ENCODE measurements at places on chromosomes 2 and 18.

- DNase-seq: no peak
Observed at GRCh38 chr2:218963601-218964000, 4.1 kb downstream of the CDK5R2 start.

- no peak for DNase-seq
Observed at GRCh38 chr2:132615329-132616085, 54.5 kb downstream of the LYPD1 start.

- no peak for DNase-seq
Observed at GRCh38 chr2:102615620-102616436, 3.5 kb upstream of the SLC9A2 start.

- DNase-seq: no peak
Observed at GRCh38 chr2:158269143-158269542, 167.5 kb downstream of the UPP2 start.

- DNase-seq: no peak
Observed at GRCh38 chr18:11392292-11392691, 217.1 kb upstream of the SLC35G4 start.

GRCh38 chr2:172697296-172697695 is 38.3 kb upstream of the RAPGEF4 start:
- DNase-seq: no peak

DNA sequence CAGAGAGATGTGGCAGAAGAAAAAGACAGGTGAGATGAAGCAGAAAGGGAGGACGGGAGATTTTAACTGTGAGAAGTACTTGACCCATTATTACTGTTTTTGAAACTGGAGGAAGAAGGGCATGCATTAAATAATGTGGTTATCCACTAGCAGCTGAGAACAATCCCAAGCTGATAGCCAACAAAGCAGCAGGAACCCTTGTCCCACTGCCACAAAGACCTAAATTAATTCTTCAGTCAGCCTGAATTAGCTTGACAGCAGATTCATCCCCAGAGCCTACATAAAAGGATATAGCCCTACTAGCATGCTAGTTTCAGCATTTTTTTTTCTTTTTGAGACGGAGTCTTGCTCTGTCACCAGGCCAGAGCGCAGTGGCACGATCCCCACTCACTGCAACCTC is 19.5 kb upstream of the REG3A start:
- DNase-seq: no peak

DNA sequence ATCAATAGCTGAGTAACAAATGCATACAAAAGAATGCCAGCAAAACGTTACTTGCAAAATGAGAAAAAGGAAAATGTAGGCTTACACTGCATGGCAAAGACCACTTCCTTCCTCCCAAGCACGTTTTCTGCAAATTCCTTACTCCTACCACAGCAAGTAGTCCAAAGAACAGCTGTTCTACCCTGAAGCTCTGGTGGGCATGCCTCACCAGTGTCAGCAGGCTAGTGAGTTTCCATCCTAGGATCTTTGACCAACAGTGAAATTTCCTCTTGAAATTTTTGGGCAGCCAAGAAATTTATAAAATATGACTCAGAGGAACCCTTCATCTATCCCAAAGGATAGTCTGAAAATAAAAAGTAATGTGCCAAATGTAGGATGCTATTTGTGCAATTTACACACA is 123.9 kb downstream of the ZNF532 start:
- DNase-seq: no peak

DNA sequence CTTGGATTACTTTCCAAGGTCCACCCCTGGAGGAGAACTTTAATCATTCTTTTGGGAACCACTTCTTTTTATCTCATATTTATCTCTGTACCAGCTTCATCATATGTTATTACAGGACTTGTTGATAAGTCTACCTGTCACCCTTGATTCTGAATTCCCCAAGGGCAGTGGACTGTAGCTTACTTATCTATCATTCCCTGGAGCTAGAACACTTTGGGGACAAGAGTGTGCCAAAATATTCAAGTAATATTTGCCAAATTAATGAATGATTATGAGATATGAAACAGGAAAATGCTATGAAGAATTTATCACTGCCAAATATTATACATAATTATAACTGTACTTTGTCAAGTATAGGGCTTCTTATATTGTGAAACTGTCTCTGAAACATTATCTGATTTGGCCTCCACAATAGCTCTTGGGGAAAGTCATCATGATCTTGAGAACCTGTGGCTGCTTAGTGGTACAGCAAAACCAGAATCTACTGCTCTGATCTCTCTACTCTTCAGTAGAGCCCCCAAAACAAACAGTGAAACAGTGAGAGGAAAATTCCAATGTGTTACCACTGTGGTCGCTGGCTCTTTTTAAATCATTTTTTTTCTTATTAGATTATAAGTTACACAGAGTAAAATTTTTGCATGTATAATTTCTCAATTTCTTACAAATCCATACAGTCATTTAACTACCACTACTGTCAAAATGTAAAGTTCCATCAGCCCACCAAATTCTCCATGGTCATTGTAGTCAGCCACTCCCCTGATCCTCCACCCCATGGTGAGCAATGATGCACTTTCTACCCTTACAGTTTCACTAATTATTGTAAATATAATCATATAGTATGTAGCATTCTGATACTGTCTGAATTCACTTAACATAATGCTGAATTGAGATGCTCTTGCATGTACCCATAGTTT is 197.5 kb downstream of the PIEZO2 start:
- DNase-seq: no peak

DNA sequence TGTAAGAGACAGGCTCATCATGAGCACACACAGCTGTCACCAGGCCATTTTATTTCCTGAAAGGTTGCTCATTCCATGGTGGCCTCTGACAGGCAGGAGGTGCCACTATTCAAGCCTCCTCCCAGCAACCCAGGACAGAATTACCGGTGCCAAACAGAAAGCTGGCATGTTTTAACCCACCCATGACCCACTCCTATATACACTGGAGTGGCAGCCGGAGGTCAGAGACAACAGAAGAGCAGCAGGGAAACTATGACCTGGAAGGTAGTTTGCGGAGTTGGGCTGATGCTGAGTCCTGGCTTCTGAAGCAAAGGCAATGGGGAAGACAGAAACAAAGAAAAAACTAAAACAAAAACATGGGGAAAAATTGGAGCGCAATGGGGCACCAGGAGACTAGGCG is 2.3 kb downstream of the RFTN2 start:
- DNase-seq: no peak

- DNase-seq: no peak
Observed at GRCh38 chr2:126187668-126188067, 468.3 kb upstream of the GYPC start.

GRCh38 chr2:182870227-182870626 is 3.8 kb upstream of the FRZB start:
- no peak for DNase-seq

GRCh38 chr2:200476836-200477235 is 33.0 kb downstream of the KCTD18 start:
- DNase-seq: no peak

DNA sequence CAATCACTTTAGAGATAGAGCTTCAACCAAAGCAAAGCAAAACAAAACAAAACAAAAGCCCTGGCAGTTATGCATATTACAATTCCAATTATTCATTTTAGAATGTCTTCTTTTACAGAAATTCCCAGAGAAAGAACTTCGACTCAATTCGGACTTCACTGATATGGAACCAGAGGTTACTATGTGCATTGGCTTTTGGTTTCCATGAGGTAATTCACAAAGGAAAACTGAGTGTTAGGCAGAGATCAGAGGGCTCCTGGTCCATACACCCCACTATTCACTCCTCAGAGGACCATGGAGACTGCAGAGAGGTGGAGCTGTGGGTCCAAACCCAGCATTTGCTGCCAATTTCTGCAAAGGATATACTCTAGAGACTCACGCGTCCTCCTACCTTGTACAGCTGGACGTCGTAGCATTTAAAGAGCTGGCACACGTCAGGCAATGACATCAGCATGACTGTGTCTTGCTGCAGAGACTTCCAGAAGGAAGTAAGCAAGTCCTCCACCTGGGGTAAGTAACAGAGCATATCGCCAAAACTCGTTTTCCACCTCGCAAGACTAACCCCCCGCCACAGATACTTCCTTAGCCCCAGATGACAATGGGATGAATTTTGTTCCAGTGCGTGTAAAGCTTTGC is 31.3 kb upstream of the CREG2 start:
- DNase-seq: no peak

- DNase-seq: no peak
Observed at GRCh38 chr2:150549381-150549780, 61.9 kb upstream of the RND3 start.

GRCh38 chr2:160399880-160400279 is 93.7 kb downstream of the RBMS1 start:
- no peak for DNase-seq

DNA sequence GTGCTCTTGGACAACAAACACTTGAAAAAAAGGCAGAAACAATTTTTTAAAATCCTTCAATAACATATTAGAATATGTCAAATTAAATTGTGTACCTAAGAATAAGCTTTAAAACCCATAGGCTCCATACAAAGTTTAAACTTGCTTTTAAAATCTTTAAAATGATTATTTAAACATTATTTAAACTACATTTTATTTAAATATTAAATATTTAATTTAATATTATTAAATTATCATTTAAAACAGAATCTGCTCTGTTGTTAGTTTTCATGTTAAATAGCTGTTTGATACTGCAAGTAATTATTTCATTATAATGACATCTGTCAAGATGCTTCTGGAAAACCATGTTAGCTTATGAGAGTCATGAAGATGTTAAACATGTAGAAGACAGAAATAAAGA is 75.6 kb downstream of the MAP4K3 start:
- no peak for DNase-seq

DNA sequence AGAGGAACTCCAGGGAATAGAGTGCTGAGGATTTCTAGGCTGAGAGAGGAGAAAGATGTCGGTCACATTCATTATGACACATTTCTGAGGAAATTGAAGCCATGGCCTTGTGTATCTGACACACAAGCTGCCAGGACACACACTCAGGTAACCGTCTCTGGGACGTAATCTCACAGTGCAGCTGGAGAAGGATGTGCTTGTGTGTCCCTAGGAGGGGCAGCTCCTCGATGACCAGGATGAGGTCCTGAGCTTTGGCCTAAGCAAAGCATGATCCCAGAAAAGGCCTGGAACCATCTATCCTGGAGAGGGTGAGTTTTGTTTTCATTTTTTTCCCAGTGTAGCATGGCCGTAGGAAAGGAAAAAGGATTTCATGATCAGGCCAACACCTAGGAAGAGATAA is 102.2 kb downstream of the CAPN13 start:
- DNase-seq: no peak

DNA sequence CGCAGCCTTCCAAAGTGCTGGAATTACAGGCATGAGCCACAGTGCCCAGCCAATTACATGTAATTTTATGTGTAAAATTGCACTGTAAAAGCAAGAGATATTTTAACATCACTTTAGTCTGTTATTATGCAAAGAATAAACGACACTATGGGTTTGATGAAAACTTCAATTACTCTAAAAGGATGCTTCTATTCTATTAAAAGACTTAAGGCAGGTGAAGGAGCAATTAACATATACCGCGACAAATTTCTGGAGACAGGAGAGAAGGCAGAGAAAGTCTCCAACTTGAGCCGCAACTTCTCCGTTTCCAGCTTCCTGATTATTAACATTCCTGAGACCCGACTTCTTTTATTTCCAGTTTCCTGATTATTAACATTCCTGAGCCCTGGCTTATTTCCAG is 53.7 kb downstream of the FAM210A start:
- no peak for DNase-seq

GRCh38 chr18:76568731-76569130 is 73.7 kb upstream of the ZNF516 start:
- no peak for DNase-seq

DNA sequence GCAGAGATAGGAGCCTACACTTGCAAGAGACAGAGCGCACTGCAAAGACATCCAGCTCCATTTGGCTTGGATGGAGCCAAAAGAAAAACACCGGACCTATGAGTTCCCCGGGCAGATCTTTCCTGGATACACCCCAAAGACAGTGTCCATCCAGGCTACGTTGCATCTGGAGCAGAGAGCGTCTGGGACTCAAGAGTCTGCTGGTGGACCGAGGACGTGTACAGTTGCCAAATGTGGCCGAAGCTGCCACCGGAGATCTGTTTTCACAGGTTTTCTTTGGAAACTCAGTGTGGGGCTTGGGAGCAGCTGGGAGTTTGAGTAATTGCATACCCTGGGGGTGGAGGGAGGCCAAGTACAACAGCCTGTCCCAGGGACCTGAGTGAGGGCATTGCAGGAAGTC is 192.3 kb upstream of the OSR1 start:
- DNase-seq: no peak
